Ovary (tissue), 10 donors: ENCODE measurements at places on chromosomes 1 and 21.

GRCh38 chr1:193754732-193755427 lies 568.5 kb upstream of the B3GALT2 start:
- no peak for DNase-seq

GRCh38 chr1:175885326-175885725 lies 141.9 kb upstream of the TNR start:
- no peak for DNase-seq

- DNase-seq: no peak
Measured at GRCh38 chr1:202848191-202848542, 37.4 kb downstream of the PCAT6 start.

DNA sequence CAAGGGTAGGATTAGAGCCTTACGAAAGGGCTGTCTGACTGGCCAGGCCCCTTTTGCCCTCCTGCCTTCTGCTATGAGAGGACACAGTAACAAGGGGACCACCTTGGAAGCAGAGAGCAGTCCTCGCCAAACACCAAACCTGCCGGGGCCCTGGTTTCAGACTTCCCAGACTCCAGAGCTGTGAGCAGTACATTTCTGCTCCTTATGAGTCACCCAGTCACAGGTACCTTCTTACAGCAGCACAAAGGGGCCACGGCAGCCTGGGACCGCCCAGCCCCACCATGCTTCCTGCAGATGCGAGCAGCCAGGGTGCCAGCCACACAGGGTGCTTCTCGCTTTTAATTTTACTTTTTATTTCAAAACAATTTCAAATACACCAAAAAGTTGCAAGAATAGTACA lies 17.2 kb upstream of the POFUT2 start:
- DNase-seq: peak; percentile 40

DNA sequence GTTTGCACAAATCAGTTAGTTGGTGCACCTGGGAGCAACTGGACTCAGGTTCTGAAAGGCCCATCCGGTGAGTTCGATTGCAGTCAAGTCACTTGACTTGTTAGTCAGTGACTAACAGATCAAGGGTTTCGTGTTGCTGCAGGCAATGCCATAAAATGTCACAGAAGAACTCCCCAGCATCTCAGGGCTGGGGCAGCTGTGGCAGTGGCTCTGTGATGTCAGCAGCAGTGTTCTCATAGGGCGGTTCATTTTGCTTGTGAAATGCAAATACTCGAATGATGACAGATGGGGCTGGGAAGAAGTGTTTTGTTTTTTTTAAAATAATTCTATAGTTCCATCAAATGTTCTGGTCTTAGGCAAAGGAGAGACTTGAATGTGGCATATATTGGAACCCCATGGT lies 287.8 kb downstream of the LMX1A start:
- DNase-seq: no peak

DNA sequence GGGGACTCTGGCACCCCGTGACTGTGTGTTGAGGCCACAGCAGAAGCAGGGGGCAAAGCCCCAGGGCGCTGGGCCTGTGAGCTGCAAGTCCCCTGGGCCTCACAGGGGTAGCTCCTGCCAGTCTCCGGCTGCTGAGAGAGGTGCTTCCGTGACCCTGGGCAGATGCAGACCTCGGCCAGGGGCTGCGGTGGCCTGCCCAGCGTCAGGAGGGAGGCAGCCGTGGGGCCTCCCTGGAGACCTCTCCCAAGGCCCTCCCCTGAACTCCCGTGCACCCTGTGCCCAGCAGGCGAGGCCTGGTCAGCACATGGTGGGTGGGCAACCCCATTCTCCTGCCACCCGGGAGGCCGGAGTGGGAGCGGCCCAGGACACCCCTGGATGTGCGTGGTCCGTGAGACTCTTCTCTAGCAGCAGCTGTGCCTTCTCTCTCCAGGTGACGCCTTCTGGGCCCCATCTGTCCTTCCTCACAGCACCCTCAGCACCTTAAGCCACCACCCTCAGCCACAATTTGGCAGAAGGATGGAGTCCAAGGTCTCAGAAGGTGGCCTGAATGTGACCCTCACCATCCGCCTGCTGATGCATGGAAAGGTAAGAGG lies 85.7 kb upstream of the COL6A1 start:
- DNase-seq: no peak

DNA sequence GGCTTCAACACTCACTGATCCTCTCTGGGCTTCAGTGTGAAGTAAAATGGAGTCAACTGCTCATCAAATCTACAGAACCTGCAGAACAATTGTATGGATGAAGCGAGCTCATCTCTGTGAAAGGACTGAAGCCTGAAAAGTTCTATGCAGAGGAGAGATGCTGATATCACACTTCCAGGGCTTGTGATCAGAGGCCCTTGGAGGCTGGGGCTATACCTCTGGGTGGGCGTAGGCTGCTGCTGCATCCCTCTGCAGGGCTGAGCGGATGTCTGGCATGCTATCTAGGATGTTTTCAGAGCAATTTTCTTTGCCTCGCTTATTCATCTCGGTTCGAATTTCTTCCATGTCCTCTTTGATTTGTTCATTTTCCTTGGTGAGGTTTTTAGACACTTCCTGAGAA lies 17.6 kb downstream of the OLFML2B start:
- no peak for DNase-seq

DNA sequence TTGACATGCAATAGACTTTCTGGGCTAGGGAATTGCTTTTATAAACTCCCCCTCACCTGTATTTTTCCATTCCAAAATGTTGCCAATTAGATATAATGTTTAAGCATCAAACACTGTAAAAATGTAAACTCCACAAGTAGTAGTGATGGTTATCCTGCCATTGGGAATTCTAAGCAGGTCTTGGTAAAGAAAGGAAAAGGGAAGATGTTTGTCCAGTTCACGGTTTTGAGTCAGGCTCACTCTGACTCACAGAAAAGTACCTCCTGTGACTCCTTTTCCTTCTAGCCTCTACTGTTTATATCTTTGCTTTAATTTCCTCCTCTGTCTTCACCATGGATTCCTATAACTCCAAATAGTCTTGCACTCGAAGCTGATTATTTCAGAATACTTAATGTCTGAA lies 19.0 kb upstream of the PTPN14 start:
- DNase-seq: no peak

DNA sequence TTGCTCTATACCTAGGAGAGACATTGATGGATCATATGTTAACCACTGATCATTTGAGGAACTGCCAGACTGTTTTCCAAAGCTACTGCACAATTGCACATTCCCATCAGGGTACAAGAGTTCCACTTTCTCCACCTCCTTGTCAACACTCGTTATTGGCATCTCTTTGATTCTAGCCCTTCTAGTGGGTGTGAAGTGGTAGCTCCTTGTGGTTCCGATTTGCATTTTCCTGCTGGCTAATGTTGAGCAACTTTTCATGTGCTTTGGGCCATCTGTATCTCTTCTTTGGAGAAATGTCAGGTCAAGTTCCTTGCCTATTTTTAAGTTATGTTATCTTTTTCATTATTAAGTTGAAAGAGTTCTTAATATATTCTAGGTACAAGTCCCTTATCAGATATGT lies 90.1 kb downstream of the DMRTB1 start:
- DNase-seq: no peak

GRCh38 chr1:154318386-154318785 lies 2.5 kb upstream of the AQP10 start:
- DNase-seq: no peak
